ENCODE measurements at places on chromosomes 1 and 21.
A peak's percentile ranks its signal among the peaks of the same experiment; 100 is the strongest.

- no peak for DNase-seq
Observed at GRCh38 chr1:89975540-89976125, 19.3 kb upstream of the ZNF326 start.

DNA sequence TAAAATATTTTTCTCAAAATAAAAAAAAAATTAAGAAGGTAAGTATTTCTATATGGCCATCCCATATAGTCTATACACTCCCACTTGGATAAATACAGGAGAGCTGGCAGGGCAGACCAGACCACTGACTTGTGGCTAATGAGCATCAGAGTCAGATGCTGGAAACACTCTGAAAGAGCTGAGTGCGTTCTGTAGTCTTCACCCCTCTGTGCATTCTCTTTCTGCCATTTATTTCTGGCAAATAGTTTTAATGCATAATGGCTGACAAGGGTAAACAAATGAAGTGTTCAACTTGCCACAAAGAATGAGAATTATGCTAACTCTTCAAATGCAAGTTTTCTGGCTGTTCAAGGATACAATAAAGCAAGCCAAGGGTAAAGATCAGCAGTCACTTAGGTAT is 191.7 kb downstream of the TTLL7 start:
- DNase-seq: no peak

DNA sequence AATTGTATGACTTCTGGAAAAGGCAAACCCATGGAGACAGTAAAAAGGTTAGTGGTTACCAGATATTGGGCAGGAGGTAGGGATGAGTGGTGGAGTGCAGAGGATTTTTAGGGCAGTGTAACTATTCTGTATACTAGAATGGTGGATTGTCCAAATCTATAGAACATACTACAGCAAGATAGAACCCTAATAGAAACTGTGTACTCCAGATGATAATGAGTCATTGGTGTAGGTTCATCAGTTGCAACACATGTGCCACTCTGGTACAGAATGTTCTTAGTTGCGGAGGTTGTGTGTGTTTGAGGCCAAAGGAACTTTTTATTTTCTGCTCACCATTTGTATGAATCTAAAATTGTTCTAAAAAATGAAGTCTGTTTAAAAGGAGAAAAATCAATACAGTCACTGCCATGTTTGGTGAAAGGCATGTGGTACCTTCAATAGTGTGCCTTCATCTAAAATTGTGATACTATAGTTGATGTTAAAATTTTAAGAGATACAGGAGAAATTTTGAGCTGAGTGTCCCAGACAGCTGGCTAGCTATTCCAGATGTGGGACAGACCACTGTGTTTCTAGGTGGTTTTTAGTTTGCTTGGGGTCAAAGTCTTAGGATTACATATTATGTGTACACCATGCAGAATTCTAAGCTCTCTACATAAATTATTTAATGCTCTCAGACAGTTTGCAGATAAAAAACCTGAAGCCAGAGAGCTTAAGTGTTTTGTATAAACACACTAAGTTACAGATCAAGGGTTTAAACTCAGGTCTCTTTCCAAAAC is 150.5 kb downstream of the RPS6KC1 start:
- no peak for DNase-seq

DNA sequence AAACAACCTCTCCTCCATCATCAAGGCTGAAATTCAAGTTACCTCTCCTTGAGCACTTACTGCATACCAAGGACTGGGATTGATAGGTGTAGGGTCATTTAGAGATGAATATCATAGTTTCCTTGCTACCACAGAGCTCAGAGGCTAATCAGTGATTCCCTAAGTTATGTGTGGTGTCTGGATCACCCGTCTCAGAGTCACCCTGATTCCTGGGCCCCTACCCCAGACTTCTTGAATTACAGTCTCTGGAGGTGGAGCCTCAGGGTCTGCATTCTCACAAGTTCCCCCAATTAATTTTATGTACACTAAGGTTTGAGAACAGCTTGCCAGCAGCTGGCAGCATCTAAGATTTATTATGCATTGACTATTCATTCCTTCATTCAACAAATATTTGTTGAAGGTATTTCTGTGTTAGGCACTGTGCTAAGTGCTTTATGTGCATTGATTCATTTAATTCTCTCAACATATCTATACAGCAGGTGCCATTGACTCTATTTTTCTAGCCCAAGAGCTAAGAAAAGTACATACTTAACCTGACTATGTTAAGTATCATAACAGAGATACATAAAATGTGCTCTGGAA is 182.9 kb upstream of the FGGY start:
- DNase-seq: no peak

- DNase-seq: no peak
Observed at GRCh38 chr1:68916221-68916902, 419.5 kb upstream of the DEPDC1 start.

- no peak for DNase-seq
Observed at GRCh38 chr1:230824919-230825721, 43.2 kb downstream of the C1orf198 start.

- DNase-seq: no peak
Observed at GRCh38 chr1:101957771-101958170, 39.0 kb downstream of the OLFM3 start.

GRCh38 chr21:45873866-45874265 is 107.7 kb upstream of the COL6A1 start:
- DNase-seq: no peak

- no peak for DNase-seq
Observed at GRCh38 chr1:168629466-168629865, 53.1 kb downstream of the XCL1 start.

DNA sequence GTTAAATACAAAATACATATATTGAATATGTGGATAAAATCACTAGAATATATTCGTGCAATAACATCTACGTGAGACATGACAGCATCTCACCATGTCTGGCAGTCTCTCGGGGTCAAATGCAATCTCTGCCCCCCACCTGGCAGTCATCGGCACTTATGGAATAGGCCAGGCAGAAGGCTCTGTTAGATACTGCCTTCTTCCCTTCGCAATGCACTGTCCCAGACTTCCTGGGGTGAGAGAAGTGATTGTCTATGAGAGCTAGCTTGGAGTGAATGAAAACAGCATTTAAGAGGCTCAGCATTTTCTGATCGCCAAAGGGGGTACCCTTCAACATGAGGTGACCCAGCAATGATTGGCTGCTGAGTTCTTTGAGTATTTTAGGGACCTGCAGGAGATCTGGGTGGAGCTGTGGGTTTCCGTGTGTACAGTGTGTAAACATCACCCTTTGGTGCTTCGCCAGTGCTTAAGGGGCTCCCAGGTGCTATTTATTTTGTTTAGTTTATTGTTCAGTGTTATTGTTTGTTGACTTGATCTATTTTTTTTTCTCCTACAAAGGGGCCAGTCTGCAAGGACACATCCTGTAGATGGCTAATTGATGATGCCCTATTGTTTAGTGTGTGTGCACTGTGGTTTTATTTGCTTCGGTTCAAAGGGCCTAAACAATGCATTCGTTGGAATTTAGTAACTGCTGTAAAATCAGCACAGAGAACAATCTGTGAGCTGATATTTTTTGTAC is 10.2 kb downstream of the ERG start:
- DNase-seq: no peak

DNA sequence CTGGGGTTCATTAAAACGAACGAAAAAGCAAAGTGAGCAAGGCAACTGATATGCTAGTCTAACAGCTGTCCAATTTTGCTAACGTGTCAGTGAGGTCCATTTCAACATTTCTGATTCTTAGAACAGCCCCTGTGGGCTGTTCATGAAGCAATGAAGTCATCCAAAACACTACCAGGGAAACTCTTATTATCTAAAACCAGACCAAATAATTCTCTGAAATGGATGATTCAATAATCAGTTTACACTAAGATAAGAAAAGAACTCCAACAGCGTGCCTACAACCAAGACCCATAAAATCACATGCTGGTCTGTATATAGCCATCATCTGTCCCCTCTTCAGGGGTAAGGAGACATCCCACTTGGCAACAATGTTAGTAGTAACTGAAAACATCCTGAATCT is 122.7 kb downstream of the TGFBR3 start:
- no peak for DNase-seq

GRCh38 chr1:57404884-57405283 is 19.0 kb downstream of the DAB1 start:
- DNase-seq: no peak

- DNase-seq: peak; percentile 47
Observed at GRCh38 chr1:39205102-39205780, 746 bp downstream of the MACF1 start.

- no peak for DNase-seq
Observed at GRCh38 chr21:38365521-38365920, 108.7 kb downstream of the KCNJ15 start.

Data from stimulated activated CD4-positive, alpha-beta T cell treated with anti-CD3 and anti-CD28 coated beads, Interleukin-1b, Interleukin-23, amount 100 ng/mL, for 1 hour (primary cell).